ENCODE measurements at places on chromosomes 11 and 22.
A peak's percentile ranks its signal among the peaks of the same experiment; 100 is the strongest.

- DNase-seq = peak; percentile 40
These were observed 15.5 kb upstream of the NNMT start for GRCh38 chr11:114280696-114281095.

DNA sequence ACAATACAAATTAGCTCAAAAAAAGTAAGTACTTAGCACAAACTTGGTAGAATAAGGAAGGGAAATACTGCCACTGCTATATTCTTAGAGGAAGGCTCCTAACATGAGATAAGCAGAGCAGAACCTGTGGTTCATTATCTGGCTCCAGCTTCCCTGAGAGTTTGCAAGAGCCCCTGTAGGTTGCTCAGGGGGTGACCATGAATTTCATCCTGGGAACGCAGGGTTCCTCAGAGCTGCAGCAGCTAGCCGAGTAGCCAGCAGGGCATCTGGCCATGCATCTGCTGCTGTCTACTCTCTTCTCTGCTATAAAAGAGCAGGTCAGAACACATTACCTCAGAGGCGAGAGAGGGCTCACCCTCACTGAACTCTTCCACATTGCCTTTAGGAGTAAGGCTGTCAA lies 67.3 kb downstream of the TRPC6 start:
- peak; percentile 17 for DNase-seq

- DNase-seq = no peak
These were observed 742.9 kb downstream of the LRRC4C start for GRCh38 chr11:40716344-40717130.

DNA sequence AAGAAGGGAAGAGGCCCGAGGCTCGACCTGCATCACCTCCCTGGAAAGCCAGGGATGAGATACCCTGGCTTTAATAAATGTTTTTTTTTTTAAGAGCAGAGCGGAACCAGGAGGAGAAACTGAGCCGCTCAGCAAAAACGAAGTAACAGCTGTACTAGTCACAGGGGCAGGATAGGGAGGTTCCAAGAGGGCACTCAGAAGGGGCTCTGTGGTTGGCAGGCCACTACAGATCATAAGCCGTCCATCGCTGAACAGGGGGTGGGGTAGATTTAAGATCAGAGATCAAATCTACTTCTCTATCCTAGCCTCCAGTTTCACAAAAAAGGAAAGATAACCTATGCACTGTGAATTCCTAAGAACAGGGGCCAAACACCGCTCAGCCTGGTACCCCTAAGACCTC lies 625 bp downstream of the EIF3D start:
- peak; percentile 31 for DNase-seq

- no peak for DNase-seq
These were observed 23.1 kb downstream of the MN1 start for GRCh38 chr22:27778294-27779090.

- DNase-seq = no peak
These were observed 199.3 kb downstream of the CADM1 start for GRCh38 chr11:115304774-115305472.

DNA sequence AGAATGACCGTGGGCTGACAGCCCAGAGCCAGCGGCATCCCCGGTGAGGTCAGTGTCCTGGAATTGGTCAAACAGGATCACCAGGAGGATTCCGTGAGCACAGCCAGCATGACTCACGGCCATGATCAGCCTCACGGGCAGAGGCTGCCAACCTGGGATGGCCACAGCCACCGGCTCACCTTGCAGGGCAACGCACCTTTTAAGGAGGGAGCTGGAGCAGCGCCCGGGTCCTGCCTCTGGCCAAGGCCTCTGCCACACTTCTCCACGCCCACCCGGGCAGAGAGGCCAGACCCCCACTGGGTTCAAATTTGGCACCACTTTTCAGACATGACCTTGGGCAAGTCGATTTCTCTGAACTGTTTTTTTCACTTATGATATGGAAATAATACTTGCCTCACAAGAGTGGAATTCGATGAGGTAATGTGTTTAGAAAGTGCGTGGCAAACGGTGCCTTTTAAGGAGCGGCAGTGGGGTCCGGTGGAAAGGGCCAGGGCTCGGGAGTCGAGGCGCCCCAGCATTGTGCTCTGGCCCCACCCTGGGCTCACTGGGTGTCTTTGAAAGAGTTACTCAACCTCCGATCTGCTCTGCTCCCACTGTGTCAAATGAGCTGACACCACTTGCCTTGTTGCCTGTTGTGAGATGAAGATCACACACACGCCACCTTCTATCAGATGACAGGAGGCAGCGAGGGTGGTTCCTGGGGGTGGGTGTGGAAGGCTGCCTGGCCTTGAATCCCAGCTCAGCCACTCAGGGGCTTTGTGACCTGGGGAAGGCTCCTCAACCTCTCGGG lies 16.0 kb downstream of the TXN2 start:
- DNase-seq = no peak

DNA sequence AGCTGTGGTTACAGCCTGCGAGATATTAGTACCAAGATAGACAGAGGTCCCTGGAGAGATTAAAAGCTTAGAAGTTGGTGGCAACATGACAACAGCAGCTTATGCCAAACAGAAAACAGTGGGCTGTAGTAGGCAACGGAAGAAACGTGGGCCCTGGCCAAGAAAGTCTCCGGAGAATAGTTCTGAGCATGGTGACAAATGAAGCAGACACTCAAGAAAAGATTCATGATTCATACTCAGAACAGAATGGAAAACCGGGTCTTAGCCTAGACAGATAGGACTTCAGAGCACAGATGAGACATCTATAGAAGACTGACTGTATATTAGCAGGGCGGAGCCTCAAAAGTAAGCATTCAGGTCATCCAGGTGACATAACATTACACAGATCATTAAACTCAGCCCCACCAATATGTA lies 727.4 kb downstream of the ETS1 start:
- no peak for DNase-seq

DNA sequence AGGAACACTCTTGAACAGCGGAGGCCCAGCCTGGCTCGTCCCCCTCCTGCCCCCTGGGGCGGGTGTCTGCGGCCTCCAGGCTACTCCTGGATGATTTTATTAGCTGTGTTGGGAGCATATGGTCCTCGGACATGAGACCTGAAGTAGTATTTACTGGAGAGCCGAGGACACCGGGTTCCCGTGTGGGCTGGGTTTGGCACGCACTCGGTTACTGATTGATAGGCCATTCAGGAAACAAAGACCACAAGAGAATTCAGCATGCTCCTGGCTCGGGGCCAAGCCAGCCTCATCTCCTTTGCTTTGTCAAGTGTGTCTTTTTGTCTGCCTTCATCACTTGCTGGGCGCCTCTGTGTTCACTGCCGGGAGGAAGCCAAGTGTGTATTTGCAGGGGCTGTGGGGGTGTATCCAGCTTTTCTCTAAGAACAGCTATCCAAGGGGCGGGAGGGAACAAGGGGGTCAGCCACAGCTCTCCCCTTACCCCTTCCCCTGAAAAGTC lies 9.7 kb downstream of the FXYD2 start:
- DNase-seq = peak; percentile 62

Measured in OCI-LY7 (cell line).